ENCODE measurements at places on chromosomes 16 and 17.

- DNase-seq = no peak
Observed at GRCh38 chr16:66099306-66099705, 267.2 kb upstream of the CDH5 start.

DNA sequence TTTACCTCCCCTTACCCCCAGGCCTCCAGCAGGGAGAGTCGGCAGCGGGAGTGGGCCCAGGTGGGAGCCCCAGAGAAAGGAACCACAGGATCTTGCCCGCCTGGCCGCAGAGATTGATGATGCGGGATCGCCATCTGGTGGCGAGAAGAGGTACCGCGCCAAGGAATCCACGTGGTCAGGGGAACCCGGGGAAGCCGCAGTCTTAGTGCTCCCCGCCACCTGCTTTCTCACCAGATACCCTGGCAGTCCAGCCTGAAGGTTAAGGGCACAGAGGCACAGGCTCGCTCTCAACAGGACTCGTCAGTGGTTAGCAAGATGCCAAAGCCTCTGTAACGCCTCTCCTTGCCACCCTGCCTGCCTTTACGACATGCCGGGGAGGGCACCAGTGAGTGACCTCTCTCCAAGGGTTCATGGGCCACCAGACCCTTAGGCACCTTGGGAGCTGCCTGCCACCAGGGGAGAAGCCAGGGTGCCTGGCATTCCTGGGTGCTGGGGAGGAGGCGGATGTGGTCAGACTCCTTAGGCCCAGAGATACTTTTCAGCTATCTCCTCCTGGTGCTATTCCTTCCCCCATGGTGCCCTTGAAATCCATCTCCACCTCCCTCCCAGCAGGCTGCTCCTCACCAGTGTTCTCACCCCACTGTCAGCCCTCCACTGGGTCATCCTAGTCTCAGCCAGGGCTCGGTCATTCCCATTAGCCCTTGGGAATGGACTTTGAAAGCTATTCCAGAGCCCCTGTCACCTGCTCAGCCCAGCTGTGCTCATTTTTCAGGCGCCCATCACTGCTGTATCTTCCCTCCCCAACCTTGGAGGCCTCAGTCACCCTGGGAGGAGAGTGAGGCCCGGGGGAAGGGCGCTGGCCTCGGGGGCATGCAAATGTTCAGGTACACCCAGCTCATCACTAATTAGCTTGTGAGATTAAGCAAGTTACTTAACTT lies 5.5 kb upstream of the RHBDF2 start:
- DNase-seq = peak; percentile 84

- DNase-seq = no peak
Observed at GRCh38 chr16:81668243-81669097, 110.6 kb upstream of the PLCG2 start.

GRCh38 chr17:50172130-50172529 lies 6.3 kb downstream of the SGCA start:
- no peak for DNase-seq

- no peak for DNase-seq
Observed at GRCh38 chr17:21061158-21061835, 18.5 kb upstream of the USP22 start.

DNA sequence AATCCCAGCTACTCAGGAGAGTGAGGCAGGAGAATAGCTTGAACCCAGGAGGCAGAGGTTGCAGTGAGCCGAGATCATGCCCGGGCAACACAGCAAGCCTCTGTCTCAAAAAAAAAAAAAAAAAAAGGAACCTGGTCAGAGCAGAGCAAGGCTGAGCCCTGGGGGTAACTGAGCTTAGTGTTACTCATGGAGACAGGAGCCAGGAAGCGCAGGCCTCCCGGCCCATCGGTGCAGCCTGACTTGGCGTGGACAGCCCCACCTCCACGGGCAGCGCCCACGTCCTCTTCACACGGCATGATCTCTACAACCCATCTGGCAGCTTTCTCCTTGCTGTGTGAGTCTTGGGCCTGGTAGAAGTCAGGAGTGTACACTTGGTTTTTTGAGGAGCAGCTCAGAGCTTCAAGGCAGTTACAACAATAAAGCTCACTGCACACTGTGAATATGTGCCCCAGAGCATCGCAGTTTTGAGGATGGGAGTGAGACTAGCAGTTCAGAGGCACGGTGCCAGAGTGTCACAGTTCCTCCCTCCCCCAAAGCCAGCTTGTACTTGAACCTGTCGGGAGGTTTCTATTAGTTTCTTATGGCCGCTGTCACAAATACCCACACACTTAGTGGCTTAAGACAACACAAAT lies 129.9 kb downstream of the RAP1GAP2 start:
- no peak for DNase-seq

DNA sequence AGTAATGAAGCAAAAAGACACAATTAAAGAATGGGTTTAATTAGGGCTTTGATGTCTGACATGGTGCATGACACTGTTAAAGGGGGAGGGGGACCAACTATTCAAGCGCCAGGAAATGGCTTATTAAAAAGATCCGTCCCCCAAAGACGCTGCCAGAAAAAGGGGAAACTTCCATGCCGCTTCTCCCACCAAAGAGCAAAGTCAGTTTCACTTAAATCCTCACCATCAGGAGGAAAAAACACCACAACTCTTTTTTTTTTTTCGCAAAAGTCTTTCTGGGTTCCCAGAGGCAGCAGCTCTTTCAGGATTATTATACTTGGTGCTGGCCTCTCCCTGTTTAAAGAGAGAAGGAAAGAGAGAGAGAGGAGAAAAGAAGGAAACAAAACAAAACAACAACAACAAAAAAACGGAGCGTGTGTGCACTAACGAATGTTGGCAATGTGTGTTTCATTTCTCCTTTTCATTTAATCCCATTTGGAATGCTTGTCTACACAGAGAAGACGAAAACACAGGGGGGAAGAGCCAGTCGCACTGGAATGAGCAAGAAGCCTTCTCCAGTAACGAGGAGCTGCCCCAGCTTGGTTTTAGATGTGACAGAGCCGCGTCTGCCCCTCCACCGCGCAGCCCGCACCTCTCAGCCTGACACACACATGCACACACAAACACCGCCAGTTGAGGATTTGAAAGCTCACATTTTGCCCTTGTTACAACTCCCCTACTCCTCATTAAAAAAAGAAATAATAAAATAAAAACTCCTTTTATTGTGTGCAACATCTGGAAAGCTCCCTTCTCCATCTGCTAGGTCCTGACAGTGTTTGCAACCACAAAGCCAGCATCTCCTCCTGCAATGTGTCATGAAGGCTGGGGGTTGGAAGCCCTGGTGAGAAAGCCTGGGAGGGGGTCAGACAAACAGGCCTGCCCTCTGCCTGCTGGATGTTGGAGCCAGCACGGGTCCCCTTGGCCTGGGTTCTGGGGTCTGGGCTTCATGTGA lies 32.7 kb upstream of the AXIN2 start:
- DNase-seq = no peak

GRCh38 chr17:15929941-15930340 lies 15.0 kb upstream of the ADORA2B start:
- DNase-seq = no peak

- no peak for DNase-seq
Observed at GRCh38 chr16:54265575-54266107, 20.9 kb downstream of the IRX3 start.

- no peak for DNase-seq
Observed at GRCh38 chr16:20175358-20175757, 101.7 kb upstream of the GPR139 start.

GRCh38 chr16:62033065-62033464 lies 3.2 kb downstream of the CDH8 start:
- DNase-seq = no peak

DNA sequence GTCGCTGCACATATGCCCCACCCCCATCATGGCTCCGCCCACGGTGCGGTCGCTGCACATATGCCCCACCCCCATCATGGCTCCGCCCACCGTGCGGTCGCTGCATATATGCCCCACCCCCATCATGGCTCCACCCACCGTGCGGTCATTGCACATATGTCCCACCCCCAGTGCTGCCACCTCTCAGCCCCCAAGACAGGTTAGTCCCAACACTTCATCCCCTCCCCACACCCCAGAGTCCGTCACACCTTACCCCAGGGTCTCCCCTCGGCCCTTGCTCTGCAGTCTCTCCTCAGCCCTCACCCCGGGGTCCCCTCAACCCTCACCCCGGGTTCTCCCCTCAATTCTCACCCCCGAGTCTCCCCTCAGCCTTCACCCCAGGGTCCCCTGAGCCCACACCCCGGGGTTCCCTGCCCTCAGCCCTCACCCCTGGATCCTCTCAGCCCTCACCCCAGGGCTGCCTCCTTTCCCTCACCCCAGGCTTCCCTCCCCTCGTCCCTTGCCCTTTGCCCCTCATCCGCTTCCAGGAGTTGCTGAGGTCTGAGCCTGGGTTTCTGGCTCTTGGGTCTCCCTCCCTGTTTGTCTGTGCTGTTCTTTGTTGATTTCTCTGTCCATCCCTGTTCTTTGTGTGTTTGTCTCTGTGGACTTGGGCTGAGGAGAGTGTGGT lies 25.6 kb downstream of the TPSG1 start:
- no peak for DNase-seq

DNA sequence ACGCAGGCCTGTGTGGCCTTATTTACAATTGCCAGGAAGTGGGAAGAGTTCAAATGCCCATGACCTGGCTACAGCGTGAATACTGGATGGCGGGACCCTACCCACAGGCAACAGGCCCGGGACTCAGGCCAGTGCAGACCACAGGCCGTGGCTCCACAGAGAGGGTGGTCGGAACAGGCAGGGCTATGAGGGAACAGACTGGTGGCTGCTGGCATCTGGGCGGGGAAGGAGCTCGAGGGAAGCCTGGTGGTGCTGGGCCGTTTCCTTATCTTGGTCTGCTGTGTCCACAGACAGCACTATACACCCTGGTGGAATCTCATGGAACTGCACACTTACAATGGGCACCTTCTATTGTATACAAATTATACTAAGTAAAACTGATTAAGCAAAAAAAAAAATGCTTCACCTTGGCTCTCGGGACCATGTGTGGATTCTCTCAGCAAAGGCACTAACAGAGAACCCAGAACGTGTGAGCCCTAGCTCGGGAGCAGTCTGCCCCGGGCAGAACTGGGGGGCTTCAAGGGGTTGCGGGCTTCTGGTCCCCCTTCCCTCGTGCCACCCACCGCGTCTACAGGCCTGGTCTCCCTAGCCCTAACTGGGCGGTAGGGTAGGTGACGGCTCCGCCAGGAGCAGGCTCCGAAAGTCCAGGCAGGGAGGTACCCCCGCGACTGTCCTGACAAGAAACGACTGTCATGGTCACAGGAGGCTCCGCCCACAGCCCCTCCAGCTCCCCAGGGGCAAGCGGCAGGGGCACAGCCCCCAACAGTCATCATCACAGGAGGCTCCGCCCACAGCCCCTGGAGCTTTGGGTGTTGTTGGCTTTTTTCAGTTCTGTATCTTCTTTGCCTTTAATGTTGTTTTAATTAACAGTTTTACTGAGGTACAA lies 21.8 kb downstream of the CEP131 start:
- peak; percentile 55 for DNase-seq

DNA sequence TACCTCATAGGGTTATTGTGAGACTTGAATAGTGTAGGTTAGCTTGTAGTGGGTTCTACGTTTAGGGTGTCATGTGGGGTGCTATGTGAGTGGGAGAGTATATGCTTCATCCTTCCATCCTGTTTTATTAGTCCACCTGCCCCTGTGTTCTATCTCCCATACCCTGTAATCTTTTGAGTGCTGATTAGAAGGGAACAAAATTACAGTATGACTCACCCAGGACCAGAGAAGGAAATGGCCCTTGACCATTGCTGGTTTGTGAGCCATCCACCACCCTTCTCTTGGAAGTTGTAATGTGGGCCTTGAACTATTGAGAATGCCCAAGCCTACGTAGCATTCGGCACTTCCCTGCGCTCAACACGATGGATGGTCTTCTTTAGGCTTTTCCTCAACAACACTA lies 17.1 kb downstream of the SAP30BP start:
- DNase-seq = no peak

- DNase-seq = no peak
Observed at GRCh38 chr17:73513426-73513825, 130.8 kb downstream of the SDK2 start.

DNA sequence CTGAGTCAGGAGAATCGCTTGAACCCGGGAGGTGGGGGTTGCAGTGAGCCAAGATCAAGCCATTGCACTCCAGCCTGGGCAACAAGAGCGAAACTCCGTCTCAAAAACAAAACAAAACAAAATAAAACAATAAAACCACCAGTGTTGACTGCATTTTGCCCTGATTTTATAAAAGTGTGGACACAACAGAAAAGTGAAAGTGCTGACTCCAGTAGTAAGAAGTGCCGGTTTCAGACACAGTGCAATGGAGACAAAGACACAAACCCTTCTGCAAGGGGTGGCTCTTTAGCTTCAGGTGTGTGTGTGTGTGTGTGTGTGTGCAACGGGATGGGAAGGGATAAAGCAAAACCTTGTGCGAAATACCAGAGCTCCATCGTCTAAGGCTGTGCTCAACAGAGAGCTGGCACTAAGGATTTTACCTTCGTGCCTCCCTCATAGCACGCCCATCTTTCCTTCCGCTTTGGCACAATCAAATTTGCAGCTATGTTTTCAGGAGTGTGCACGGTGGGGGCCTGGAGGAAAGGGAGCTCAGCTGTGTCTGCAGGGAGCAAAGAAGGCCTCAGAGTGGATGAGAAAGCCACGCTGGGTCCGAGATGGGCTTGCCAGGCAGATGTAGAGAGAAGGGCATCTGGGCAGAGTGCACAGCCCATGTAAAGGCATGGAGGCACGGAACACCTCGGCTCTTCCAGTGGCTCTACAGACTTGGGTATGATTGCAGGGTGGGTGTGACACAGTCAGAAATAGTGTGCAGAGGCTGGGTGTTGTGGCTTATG lies 15.5 kb downstream of the MXRA7 start:
- no peak for DNase-seq

Data from germinal center (tissue), 1 donor.